ENCODE measurements at places on chromosomes 1 and 21. TPM values are rescaled to one million over a fixed set of nuclear protein-coding genes. Genes with fewer than 3 reads are reported as not detected.

DNA sequence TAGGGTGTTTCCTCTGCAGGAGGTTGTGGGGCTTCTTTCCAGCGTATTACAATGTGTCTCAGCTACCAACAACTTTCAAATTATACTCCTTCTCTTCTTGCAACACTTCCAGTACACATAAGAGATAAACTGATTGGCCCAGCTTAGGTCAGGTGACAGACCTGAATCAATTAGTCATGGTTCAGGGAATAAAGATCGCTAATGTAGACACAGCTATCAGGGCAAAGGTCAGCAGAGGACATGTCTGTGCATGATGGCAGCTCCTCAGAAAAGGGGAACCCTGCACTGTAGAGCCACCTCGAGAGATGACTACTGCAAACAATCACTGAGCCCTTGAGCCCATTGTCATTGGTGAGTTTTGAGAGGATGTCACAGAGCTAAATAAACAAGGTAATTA, 36.8 kb upstream of the PKN2 start:
- DNase-seq, result no peak

DNA sequence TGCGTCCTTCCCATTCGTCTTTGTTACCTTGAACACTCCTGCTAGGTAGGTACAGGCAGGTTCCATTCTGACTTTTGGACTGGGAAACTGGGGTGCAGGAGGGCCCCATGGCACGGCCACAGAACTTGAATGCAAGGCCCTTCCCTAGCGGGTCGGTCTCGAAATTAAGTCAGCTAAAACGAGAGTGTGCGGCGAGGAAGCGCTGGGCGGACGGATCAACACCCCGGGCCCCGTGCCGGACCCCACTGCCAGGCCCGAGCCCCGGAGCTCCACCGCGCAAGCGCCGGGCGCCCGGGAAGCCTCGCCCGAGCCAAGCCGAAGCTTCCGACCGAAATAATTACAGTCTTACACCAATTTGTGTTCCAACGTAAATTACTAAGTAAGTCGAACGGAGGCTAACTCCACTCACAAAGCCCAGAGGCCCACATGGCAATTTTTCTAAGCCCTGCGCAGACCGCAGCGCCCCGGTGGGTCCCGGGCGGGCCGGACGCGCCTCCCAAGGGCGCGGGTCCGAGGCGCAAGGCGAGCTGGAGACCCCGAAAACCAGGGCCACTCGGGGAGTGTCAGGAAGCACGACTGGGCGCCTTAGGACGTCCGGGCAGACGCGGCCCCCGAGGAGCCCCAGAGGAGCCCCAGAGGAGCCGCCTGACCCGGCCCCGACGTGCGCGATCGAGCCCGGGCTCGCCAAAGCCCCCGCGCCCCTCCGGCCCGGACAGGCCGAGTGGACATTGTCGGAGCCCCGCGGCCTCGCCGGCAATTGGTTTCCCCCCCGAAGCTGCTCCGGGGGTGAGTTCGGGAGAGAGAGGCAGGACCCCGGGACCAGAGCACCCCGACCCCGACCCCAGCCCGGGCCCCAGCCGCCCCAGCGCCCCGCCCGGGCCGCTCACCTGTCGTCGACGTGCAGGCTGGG, 624 bp downstream of the RIPK4 start:
- DNase-seq, result peak; percentile 86

GRCh38 chr1:107124694-107125093, 16.1 kb upstream of the NTNG1 start:
- DNase-seq, result no peak

DNA sequence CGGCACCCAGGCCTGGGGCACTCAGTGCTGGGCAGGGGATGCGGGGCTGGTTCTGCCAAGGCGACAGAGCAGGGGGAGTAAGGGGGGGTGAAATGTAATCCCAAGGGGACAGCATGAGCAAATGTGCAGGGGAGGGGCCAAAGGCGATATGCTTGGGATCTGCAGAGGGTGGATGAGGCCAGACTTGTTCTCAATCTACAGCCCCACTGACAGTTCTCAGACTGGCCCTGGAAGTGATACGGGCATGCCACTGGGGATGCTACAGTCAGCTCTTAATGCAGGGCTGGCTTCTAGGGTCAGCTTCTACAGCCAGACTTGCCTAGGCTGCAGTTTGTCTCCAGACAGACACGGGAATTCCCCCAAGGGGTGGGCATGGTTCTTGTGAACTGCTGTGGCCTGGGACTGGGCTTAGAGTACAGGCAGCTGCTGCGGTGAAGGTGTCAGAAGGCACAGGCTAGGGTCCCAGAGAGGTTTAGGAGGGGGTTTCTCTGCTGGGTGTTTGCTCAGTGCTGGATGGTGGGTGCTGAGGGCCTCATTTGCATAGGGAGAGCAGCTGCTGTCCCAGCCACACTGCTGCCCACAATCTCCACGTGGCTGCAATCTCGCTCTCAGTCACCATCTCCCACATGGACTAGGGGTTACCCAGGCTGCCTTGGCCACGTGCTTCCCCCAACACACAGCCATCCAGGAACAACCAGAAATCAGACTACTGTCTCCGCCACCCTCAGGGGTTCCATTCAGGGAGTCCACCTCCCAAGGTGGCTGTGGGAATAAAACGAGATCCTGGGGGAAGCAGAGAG, 190.1 kb downstream of the HIVEP3 start:
- DNase-seq, result no peak

DNA sequence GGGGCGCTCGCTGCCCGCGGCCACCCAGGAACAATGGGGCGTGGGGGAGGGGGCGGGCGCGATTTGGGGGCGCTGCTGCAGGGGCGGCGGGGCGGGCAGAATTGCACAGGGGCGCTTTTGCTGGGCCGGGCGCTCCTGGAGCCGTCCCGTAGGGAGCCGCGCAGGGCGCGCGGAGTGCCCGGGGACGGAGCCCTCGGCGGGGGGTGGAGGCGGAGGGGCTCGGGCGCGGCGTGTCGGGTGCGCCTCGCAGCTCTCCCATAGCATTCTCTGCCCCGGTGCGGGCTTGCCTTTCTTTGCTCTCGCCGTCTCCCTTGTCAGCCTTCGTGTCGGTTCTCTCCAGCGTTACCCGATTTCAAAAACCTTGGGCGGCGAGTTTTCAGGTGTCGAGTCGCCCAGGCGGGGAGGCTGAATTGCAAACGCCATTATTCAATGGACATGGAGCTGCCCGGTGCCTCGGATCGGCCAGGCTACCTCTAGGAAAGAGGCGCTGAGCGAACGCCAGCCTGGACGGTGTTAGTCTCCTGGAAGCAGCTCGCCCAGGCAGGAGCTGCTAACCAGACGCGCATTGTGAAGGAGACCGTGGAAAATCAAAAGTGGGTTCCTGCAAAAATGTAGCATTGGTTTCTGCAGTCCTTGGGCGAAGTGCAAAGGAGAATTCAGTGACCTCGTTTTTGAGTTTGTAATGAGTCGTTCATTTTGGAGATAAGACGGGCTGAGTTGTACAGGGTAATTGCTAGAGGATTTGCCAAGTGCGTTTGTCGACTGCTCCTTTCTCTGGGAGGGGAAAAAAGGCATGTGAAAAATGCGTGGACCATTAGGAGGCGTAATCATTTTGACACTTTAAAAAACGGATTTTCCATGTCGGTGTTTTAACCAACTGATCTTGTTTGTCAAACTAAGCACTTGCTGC, 626 bp downstream of the CXADR start:
- peak; percentile 89 for DNase-seq

The OR10J4 gene
- total RNA-seq, result not detected

The HEYL gene
- total RNA-seq, result 15.9 TPM

The SCP2 gene
- 173 TPM for total RNA-seq

DNA sequence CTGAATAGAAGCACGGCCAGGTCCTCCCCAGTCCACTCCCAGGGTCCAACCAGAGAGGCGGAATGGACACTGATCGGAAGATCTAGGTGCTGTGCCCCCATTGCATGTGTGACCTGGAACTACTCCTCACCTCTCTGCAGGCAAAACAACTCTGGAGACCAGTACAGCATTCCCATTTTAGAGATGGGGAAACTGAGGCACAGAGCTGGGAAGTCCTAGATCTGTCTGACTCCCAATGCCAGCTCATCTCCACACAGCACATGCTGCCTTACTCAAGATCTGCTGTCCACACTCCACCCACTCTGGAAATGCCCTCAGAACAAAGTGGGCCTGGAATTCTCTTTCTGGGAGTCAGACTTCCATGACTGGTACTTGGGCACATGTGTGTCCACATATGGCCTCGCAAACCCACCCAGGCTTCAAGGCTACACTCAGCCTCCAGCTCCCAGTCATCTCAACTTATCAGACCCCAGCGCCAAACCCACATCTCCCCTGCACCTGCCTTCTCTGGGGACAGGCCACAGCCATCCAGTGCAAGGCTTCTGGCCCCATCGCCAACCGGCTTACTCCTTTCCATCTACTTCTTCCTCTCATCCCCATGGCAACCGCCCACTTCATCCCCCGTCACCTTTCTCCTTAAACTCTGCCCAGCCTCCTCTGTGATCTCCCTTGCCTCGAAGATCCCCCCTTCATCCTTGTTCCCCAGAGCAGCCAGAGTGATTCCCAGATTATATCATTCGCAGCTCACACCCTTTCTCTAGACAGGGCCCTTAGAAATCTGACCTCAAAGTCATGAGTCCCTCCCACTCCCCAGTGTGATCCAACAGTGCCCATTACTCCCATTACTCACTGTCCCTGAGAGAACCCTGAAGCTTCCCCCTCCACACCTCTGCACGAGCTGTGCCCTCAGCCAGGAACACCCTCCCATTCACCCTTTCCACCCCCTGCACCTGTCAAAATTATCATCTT, 2.7 kb downstream of the COL8A2 start:
- DNase-seq, result no peak

DNA sequence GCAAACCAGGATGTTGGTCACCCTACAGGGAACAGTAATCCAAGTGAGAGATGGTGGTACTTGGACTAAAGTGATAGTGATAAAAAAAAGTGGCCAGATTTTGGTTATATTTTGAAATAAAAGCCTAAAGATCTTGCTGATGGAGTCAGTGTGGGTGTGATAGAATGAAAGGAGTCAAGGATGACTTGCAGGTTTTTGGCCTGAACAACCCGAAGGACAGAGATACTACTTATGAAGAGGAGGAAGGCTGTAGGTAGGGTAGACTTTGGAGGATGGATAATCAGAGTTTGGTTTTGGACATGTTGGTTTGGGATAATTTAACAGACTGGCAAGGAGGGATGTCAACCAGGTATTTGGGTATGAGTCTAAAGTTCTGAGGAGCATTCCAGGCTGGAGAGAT, 1.5 kb upstream of the TEX38 start:
- DNase-seq, result no peak

GRCh38 chr1:1563688-1564087, 11.0 kb downstream of the SSU72 start:
- no peak for DNase-seq

GRCh38 chr1:181251713-181252075, 163.2 kb downstream of the IER5 start:
- no peak for DNase-seq

- no peak for DNase-seq
These were observed 2.2 kb upstream of the FHAD1 start for GRCh38 chr1:15244813-15245212.

DNA sequence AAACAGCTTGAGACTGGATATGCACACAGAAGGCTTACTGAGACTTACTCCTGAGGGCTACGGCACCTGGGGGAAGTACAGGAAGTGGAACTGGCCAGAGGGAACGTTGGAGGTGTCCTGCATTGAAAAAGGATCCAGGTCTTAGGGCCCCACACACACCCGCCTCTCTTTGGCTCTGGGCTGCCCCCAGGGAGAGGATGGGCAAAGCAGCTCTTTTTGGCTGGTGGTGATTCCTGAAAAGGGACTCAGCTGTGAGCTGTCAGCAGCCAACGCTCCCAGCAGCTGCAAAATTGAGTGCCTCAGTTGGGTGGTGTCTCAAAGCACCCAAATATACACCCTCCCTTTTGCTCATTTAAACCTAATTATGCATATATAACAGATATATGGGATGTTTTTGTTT, 213.2 kb downstream of the TNR start:
- no peak for DNase-seq

DNA sequence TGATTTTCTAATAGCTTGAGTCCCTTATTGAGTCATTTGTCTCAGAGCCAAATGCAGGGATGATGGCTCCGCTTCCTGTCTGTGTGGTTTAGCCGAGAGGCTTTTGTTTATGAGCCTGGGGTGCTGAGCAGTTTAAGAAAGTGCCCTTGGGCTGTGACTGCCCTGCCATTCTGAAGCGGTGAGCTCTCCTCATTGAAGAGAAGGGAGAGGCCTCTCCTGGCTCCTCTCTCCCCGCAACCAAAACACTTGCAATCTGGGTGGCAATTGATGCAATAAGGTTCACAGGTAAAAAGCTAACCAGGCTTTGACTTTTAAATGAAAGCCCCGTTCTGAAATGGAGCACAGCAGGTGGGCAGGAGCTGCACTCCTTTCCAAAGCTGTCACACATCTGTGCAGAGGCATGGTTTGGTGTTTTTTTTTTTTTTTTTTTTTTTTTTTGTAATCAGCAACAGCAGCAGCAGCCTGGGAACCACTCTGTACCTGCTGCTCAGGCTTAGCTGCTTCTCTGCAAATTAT, 403.7 kb downstream of the SIPA1L2 start:
- no peak for DNase-seq

GRCh38 chr1:34444516-34444915, 267.8 kb downstream of the C1orf94 start:
- DNase-seq, result no peak

DNA sequence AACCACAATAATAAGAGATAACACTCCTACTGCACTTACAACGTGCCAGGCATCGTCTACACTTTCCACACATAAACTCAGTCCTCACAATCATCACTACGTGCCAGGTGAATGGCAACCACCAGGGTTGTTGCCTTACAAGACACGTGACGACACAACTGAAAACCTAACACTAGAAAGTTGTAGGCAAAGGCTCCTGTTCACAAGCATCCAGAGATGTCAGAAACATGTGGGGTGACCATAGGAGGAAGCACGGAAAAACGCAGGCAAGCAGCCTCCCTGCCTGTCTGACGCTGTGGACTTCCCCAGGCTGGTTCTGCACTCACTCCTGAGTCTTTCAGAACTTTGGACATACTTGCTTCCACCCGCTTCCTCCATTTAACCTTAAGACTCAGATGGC, 7.0 kb downstream of the CAPZB start:
- no peak for DNase-seq

GRCh38 chr1:77950873-77951272, 28.0 kb downstream of the FUBP1 start:
- DNase-seq, result no peak

GRCh38 chr1:198400063-198400462, 140.4 kb downstream of the ATP6V1G3 start:
- no peak for DNase-seq

- no peak for DNase-seq
These were observed 4.1 kb upstream of the WNT9A start for GRCh38 chr1:227951624-227952373.

- DNase-seq, result peak; percentile 60
These were observed 729 bp upstream of the CDCA8 start for GRCh38 chr1:37691497-37692077.

GRCh38 chr1:218433744-218434143, 88.6 kb downstream of the TGFB2 start:
- DNase-seq, result no peak
